IgD-negative memory B cell (primary cell): ENCODE measurements at places on chromosomes 3 and 15. TPM values are rescaled to one million over a fixed set of nuclear protein-coding genes. Genes with fewer than 3 reads are reported as not detected.

Gene BCL2A1
- 75.8 TPM for polyA plus RNA-seq

Gene CFAP44
- polyA plus RNA-seq: 0.34 TPM

Gene CCDC33
- polyA plus RNA-seq: not detected

Gene KLHL6
- 31.3 TPM for polyA plus RNA-seq

Gene APOD
- polyA plus RNA-seq: not detected

Gene CNTN3
- not detected for polyA plus RNA-seq

Gene MAP2K1
- 39.7 TPM for polyA plus RNA-seq

Gene ARRDC4
- polyA plus RNA-seq: 0.90 TPM

Gene CD96
- polyA plus RNA-seq: 84.7 TPM

Gene SNTN
- not detected for polyA plus RNA-seq

Gene KCNAB1
- 0.26 TPM for polyA plus RNA-seq

Gene CCDC54
- not detected for polyA plus RNA-seq

Gene SOX14
- not detected for polyA plus RNA-seq

Gene SPESP1
- 1.3 TPM for polyA plus RNA-seq
